Activated T-cell treated with anti-CD3 and anti-CD28 coated beads, Interleukin-2, amount 50 U/mL, for 72 hours (primary cell): ENCODE measurements at places on chromosomes 12 and 14.

GRCh38 chr14:95713596-95714371, at the start of gene TCL1A:
Gene TCL1A, minus strand, starts transcription at chr14:95714125. Its CDS starts 59 bp downstream, at chr14:95714066.
- DNase-seq = no peak

GRCh38 chr14:94361682-94362081, 26.7 kb downstream of the SERPINA1 start:
- DNase-seq = no peak

DNA sequence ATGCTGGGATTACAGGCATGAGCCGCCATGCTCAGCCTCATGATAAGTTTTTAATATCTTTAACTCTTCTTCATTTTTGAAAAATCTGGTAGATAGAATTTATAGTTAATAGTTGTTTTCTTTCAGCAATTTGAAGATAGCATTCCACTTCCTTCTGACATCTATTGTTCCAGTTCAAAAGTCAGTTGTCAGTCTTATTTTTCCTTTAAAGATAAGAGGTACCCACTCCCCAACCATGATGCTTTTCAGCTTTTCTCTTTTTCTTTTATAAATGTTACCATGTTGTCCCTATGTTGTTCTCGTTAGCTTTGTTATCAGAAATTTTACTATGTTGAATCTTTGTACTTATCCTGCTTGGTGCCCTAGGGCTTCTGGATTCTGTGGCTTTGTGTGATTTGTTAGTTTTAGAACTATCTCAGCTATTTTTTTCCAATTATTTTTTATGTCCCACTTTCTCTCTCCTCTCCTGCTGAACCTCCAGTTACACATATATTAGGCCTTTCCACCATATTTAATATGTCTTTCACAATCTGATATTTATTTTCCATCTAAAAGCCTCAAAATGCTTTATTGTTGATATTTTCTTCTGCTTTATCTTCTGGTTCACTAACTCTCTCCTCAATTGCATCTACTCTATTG, 181.6 kb upstream of the FOXN3 start:
- DNase-seq = no peak

- DNase-seq = no peak
These were observed 102.0 kb downstream of the TMEM30B start for GRCh38 chr14:61179061-61179690.

DNA sequence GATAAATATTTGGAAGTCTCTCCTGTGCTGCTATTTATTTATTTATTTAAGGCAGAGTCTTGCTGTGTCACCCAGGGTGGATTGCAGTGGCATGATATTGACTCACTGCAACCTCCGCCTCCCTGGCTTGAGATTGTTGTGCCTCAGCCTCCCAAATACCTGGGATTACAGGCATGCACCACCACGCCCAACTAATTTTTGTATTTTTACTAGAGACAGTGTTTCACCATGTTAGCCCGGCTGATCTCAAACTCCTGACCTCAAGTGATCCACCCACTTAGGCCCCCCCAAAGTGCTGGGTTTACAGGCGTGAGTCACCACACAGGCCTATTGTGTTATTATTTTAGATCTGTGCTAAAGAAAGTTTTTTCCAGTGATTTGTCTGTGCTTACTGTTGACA, 225.2 kb downstream of the CCER1 start:
- DNase-seq = no peak

- no peak for DNase-seq
These were observed 163.3 kb upstream of the LHX5 start for GRCh38 chr12:113634982-113635381.

DNA sequence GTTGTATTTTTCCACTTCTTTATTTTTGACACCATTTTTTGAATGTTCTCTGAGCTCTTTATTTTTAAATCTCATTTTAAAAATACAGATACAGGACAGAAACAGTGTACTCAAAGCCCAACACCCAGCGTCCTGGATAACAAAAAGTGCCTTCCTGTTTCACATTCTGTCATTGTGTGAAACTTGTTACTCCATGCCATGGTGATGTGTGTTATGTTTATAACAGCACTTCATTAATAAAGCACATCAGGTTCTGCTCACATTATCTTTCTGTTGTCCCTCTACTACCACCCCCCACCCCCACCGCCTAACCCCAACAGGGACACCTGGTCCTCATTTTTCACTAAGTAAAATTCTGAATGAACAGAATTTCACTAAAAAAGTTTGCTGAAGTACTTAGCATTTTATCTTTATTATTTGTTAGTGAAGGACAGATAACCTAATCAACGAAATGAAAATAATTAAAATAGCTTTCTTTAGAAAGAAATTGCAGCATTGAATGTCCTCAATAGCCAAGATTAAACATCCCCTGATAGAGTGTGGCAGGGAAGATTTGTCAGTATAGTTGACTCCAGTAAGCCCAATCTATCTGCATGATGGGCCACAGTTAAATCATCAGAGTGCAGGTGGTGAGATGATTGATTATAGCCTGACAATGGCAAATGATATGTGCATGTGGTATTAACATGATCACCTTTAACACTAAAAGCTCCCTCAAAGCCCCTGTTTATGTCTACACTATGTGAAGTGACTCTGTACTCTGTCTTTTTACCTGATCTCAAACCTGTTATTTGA, 153.9 kb downstream of the ACSS3 start:
- no peak for DNase-seq

DNA sequence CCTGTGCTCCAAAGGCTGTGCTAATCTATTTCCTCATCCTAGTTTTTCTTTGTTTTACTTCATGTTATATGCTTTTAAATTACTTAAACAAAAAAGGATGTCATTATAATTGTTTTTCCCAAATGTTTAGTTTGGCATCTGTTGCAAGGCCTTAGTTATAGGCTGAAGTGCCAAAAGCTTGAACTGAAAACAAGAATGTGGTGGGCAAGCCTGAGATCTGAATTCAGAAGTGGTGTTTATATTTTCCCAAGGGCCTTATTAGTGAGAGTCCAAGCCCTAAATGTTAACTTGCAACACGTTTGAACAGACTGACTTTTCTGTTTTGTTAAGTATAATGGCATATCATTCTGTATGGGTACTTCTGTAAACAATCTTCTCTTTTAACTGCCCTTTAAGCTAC, 326.8 kb downstream of the CCDC91 start:
- DNase-seq = no peak

DNA sequence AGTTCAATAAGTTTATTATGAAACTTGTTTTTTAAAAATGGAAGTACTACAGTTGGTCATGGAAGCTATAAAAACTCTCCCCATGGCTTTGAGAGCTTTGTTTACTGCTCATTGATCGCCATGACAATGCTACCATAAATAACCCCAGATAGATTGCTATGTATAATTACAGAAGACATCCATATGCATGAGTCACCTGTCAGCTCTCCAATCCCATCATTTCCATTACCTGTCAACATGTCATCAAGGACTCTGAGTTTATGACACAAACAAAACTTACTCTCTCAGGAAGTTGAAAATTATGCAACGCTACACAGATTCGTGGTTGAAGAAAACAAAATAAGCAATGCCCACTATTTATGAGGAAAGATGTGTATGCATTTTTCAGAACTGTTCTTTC, 144.4 kb downstream of the SEC23A start:
- no peak for DNase-seq

DNA sequence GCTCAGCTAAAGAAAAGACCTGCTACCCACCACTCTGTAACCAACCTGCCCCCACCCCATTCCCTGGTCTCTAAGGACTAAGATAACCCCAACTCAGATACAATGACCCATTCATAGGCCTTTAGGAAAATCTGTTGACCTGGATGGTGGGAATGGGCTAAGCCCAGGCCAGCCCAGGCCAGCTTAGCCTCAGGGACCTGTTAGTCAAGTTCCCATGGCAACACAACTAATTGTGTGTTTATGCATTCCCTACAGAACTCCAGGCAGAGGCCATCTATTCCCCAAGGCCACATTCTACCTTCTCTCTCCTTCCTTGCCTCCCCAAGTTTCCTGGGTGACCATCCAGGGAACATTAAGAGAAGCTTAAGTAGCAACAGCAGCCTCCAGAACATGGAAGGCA, 16.1 kb upstream of the KRT8 start:
- DNase-seq = no peak

- no peak for DNase-seq
These were observed 24.7 kb downstream of the INSM2 start for GRCh38 chr14:35558680-35559079.

- DNase-seq = no peak
These were observed 45.4 kb downstream of the AEBP2 start for GRCh38 chr12:19484738-19485137.
